ENCODE measurements at places on chromosomes 4 and X.

DNA sequence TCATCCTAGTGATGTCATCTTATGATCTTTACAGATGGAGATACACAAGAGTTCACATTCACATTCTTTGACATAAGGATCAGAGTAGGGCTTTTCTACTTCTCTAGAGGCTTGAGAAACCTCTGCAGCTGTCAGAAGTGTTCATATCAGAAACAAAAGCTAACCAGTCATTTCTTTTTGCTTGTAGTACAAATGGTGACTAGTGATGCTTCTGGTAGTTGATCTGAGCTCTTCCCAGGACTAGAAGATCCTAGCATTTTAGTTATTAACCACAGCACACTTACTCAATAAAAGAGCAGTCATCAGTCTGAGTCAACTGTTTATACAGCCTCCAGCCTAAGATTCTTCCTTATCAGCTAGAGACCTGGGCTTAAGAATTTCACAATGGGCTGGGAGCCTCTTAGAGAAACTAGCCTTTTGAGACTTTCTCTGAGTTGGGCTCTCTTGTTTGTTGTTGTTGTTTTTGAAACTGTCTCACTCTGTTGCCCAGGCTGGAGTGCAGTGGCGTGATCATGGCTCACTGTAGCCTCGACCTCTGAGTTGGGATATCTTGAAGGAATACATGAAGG, 84.1 kb downstream of the TMEM164 start:
- DNase-seq = no peak

GRCh38 chr4:84231539-84232055, 267.5 kb downstream of the NKX6-1 start:
- DNase-seq = no peak

DNA sequence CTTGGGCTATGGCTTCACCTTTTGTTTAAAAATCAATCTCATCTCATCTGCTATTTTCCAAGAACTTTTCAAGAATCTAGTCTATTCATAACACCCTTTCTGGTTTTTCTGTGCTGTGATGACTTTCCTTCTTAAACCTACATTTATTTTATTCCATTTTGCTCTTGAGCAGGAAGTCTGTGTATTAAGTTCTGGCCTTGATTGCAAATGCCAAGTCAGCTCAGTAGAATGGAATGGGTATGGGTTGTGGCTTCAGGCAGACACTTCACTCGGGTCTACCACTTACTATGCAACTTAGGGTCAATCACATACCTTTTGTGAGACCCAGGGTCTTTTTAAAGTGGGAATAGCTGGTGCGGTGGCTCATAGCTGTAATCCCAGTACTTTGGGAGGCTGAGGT, 522.3 kb downstream of the TRIML1 start:
- DNase-seq = no peak

DNA sequence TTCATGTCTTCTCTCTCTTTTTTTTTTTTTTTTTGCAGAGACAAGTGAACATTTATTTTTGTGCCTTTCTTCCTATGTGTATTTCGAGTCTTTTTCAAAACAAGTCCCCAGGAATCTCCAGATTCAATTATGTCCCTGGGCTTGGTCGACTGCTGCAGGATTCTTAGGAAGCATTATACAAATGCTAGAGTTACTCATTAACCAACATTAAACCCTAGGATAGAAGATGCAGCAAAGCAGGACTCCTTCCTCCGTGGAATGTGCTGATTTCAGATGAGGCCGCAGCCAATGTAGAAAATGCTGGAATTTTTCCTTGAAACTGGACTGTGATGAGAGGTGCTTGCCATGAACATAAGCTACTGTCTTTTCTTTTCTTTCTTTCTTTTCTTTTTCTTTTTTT, 3.4 kb downstream of the ZNF81 start:
- DNase-seq = no peak

- no peak for DNase-seq
Measured at GRCh38 chr4:6840062-6840976, 57.8 kb downstream of the KIAA0232 start.

- no peak for DNase-seq
Measured at GRCh38 chr4:21656832-21657231, 291.7 kb downstream of the KCNIP4 start.

DNA sequence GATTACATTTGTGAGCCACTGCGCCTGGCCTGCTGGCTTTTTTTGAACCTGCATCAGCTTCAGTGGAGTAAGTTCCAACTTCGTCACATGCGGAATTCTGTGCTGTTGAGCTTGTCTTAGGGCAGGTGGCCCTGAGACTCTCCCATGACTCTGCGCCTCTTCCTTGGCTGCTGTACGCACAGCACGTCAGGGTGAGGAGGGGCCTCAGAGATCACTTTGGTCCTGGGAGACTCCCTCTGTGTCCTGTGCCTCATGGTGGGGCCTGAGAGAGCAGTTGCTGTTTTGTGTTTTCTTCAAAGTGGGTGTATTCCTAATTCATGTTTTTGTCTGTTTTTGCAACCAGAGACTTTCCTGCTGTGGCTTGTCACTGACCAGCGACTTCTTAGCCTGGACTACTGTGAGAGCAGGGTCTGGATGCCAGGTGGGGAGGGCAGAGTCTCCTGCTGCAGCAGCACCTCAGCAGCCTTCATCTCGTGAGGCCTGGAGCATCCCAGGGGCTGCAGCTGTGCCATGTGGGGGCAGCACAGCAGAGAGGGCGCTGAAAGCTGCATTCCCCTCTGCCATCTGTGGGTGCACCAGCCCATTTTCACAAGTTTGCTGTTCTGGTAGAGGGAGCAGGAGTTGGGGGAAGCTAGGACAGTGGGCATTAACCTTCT, 107.8 kb downstream of the TNIP2 start:
- no peak for DNase-seq

GRCh38 chr4:169042608-169043007, 32.6 kb upstream of the CBR4 start:
- DNase-seq = no peak

- DNase-seq = no peak
Measured at GRCh38 chrX:7119950-7120877, 27.3 kb upstream of the STS start.

GRCh38 chr4:17188547-17189400, 290.3 kb upstream of the LDB2 start:
- DNase-seq = no peak

DNA sequence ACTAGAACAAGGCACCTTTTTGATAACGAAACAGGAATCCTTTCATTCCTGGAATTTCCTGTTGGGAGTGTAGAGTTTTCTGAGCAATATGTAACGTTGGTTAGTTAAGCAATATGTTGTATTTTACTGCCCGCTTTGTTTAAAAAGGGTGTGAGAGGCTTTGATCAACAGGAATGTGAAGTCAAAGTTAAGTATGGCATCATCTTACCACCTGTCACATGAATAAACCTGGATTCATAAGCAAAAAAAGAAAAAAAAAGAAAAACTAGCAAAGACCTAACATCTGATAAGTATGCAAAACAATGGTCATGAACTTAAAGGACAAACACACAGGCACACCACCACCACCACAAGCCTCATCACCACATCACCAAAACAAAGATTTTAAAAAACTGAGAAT, 7.1 kb upstream of the CXCL5 start:
- DNase-seq = no peak

GRCh38 chr4:137967480-137968190, 274.5 kb downstream of the SLC7A11 start:
- DNase-seq = no peak

DNA sequence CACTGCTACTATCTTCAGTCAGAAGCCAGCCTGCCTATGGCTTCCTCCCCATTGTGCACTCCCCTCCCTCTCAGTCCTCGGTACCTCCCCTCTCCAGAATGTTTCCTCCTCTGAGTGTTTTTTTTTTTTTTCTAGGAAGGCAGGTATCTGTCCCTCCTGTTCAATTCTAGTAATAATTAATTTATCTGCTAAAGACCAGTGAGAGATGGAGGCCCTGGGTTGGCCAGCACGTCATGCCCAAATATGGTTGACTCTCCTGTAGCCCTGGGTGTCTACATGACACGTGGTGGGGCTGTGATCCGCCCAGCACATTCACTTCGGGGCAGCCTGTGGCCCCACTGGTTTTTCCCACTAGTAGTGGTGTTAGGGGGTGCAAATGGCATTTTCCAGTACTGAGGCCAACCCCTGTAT, 1.8 kb downstream of the FLNA start:
- no peak for DNase-seq

DNA sequence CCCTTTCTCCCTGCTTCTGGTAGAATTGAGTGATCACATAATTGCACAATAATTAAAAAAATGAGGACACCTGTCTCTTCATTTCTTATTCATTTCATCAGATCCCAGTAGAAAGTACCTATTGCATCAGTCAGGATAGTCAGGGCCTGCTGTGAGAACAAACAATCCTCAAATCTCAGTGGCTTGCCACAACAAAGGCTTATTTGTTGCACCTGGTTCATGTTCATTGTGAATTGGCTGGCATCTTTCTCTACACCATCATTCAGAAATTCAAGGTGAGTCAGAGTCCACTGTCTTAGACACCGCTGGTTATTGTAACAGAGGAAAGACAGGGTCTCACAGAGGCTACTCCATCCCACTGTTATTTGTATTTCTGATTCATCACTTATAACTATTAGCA, 409.8 kb downstream of the STIM2 start:
- DNase-seq = no peak

- no peak for DNase-seq
Measured at GRCh38 chrX:107723511-107723910, 52.1 kb downstream of the TSC22D3 start.

GRCh38 chr4:3835527-3836405, 69.6 kb downstream of the ADRA2C start:
- no peak for DNase-seq

GRCh38 chrX:152893980-152894610, 3.8 kb upstream of the ZNF185 start:
- DNase-seq = no peak

DNA sequence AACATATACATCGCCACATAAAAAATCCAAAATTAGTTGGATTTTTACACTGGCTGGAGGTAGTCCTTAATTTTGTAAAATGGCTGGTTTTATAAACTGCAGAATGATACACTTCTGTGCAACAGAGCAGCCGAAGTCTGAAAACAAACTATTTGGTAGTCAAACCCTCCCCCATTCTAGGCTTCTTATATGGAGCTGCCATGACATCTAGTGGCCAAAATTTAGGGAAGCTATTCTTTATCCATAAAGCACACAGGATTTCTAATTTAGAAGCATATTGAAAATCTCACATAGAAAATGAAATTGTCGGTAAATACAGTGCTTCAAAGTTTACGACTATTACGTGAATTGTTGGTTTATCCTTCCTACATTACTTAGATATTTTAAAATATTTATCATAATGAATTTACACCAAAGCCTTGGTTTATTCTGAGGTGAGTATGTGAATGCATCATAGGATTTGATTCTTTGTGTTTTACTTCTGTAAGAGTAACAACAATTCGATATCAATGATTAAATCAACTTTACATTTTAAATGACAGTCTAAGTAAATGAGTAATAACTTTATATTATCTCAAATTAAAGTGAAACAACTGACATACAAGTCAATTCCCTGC, 113.4 kb upstream of the FAM241A start:
- DNase-seq = peak; percentile 51

- no peak for DNase-seq
Measured at GRCh38 chr4:122539861-122540465, 80.9 kb downstream of the IL21 start.

DNA sequence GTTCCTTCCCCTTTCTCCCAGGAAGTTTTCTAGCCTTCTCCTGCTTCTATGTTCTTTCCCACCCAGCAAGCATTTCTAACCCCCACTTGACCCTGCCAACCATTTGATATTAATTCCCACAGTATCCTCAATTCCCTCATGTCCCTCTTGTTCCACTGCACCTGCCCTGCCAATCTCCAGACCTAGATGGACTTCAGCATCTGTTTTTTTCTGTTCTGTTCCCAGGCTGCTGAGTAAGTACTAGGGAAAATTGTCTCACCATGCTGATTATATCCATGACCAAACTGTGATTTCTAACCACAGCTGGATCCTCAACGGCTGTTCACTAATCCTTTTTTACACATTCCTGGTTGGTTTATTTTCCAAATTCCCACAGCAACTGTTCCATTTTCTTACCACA, 37.7 kb downstream of the CLCN5 start:
- DNase-seq = no peak

DNA sequence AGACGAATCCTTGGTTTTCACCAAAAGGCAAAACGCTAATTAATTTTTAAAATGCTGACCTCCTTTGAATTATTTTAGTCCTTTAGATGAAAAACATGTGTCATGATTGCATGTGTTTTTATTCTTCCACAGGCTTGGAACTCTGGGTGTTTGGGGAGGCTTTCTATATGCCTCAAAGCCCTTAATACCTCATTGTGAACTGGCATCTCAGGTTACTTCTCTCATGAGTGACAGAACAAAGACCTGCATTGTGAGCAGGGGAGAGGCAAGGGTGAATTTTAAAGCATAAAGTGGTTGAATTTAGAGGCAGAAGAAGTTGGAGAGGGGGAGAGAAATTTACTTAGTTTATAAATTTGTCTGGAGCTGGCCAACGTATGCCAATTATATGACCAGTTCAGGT, 119.5 kb downstream of the ARSF start:
- DNase-seq = no peak

DNA sequence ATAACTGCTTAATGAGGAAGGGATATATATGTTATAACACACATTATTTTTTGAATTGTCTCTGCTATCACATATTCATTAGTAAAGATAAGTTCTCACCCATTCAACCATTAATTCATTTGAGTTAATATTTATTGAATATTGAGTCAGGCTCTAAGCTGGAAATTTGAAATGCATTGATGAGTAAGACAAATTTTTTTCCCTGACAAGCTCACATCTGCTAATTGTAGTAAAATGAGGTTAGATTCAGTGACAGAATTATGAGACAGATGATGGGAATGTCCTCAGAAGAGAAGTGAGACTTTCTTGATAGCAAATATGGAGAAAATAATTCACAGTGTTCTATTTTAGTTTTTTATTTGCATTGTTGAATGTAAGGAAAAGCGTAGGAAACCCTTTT, 194.3 kb downstream of the SLC4A4 start:
- DNase-seq = no peak

GRCh38 chr4:22372986-22373385, 142.9 kb downstream of the ADGRA3 start:
- no peak for DNase-seq

GRCh38 chr4:177487977-177488376, 45.7 kb upstream of the AGA start:
- DNase-seq = no peak

- DNase-seq = no peak
Measured at GRCh38 chrX:10702031-10702430, 81.6 kb upstream of the MID1 start.

DNA sequence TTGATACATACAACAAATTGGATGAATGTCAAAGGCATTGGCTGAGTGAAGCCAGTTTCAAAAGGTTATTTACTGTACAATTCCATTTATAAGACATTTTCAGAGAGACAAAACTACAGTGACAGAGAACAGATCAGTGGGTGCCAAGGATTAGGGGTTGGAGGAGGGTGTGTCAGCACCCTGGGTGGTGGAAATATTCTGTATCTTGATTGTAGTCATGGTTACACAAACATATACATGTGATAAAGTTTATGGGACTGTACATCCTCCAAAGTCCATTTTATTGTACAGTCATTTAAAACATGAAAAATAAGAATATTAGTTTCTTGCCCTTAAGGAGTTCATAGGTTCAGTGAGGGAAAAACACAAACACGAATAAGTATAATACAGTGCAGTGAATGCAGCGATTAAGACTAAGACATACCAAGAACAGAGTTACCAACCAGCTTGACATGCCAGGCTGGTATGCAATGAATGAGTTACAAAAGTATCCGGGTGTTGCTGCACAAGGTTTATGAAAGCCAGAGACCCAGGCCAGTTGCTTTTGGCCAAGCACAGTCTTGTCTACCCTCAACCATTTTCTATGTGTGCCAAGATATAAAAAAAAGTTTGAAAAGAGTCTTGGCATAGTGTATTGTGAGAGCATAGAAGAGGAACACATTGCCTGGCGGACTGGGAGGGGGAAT, 123.6 kb downstream of the MSL3 start:
- DNase-seq = no peak

Data from retina (tissue), 1 donor.